Activated CD4-positive, alpha-beta T cell treated with anti-CD3 and anti-CD28 coated beads, Interleukin-2, amount 10 ng/mL, durations not matched to agents 24 days and 14 days (primary cell): ENCODE measurements at places on chromosomes 3 and 15. TPM values are rescaled to one million over a fixed set of nuclear protein-coding genes. Genes with fewer than 3 reads are reported as not detected.
A peak's percentile ranks its signal among the peaks of the same experiment; 100 is the strongest.

CPEB1 gene
- total RNA-seq: 0.12 TPM in 1 of 2 replicates, not detected in the other

ACSBG1 gene
- not detected in 2 replicates for total RNA-seq

SLC6A6 gene
- 53.9 and 63.7 TPM in 2 replicates for total RNA-seq

TMPRSS7 gene
- not detected in 2 replicates for total RNA-seq

FGD5 gene
- total RNA-seq: 0.14 TPM in 1 of 2 replicates, not detected in the other

GRCh38 chr3:185356499-185356898 lies 6.4 kb upstream of the MAP3K13 start:
- no peak overlapping the region for H3K4me3 ChIP-seq
- DNase-seq: no peak
- no peaks in the 10 kb centered on the region for H3K36me3 ChIP-seq
- H3K4me1 ChIP-seq: no peaks in the 10 kb centered on the region
- H3K27me3 ChIP-seq: peaks cover 28% of the 10 kb centered on the region

GRCh38 chr3:13164893-13165492 lies 91.8 kb upstream of the IQSEC1 start:
- H3K27ac ChIP-seq: no peak overlapping the region
- no peak overlapping the region for H3K4me3 ChIP-seq
- no peaks in the 10 kb centered on the region for H3K27me3 ChIP-seq
- no peaks in the 10 kb centered on the region for H3K4me1 ChIP-seq
- no peak for DNase-seq
- no peaks in the 10 kb centered on the region for H3K36me3 ChIP-seq

- no peaks in the 10 kb centered on the region for H3K36me3 ChIP-seq
- no peak for DNase-seq
- H3K27ac ChIP-seq: no peak overlapping the region
- H3K4me1 ChIP-seq: no peaks in the 10 kb centered on the region
Observed at GRCh38 chr3:132800958-132801357, 78.7 kb upstream of the NPHP3 start.

DNA sequence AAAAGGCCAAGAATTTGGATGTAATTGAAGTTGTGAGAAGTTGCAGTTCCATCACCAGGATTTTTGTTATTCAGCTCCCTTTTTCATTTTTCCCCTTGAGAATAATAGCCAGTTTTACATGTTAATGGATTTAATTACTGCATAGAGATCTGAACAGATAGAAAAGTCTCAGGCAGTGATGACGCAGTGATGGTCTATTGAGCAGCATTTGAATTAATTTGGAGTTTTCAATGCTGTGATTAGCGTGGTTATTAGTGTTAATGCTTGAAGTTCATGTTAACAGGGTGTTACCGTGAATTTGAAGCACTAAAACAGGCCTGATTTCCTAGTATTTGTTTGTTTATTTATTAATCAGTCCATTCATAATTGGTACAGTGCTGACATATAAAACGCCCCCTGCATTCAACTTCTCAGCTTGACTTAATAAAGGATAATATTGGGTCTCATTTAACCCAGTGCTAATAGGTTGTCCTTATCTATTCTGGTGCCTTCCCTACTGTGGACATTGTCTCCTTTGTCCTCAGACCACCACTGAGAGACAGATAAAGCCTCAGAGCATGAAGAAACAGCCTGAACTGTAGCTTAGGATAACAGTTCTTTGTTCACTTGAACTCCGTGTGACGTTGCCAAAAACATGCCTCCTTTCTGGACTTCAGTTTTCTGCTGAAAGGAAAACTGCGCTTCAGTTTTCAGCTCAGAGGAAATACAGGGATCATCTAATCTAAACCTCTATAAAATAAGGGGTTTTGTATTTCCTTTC lies 82.4 kb downstream of the RTP4 start:
- no peak for DNase-seq
- H3K36me3 ChIP-seq: no peaks in the 10 kb centered on the region
- H3K27me3 ChIP-seq: peaks cover 8% of the 10 kb centered on the region
- H3K4me1 ChIP-seq: no peaks in the 10 kb centered on the region

DNA sequence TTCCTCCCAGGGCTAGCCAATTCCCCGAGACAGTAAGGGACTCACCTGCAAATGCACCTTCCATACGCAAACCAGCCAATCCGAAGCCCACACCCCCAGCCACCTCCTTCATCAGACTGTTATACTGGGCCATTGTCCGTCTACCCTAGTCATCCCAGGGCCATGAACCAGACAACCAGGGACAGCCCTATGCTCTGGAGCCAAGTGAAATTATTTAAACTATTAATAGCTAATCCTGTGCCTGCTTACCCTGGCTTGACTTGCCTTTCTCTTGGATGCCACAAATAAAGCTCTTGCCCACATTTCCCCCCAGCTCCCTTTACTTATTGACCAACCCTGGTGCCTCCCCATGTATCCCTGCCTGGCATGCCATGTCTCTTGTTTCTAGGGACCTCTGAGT lies 4.0 kb upstream of the CHRNB4 start:
- H3K36me3 ChIP-seq: no peaks in the 10 kb centered on the region
- no peak for DNase-seq
- H3K27me3 ChIP-seq: peaks cover 12% of the 10 kb centered on the region
- no peak overlapping the region for H3K4me3 ChIP-seq
- H3K27ac ChIP-seq: no peak overlapping the region

- no peak overlapping the region for H3K4me3 ChIP-seq
- H3K36me3 ChIP-seq: peaks cover 31% of the 10 kb centered on the region
- DNase-seq: no peak
- H3K4me1 ChIP-seq: peaks cover 59% of the 10 kb centered on the region
- H3K27me3 ChIP-seq: no peaks in the 10 kb centered on the region
Observed at GRCh38 chr3:71072986-71073385, 510.5 kb downstream of the FOXP1 start.

GRCh38 chr3:31958701-31959152 lies 22.3 kb downstream of the OSBPL10 start:
- H3K27me3 ChIP-seq: no peaks in the 10 kb centered on the region
- no peak for DNase-seq
- peaks cover 2% of the 10 kb centered on the region for H3K36me3 ChIP-seq
- H3K4me1 ChIP-seq: peaks cover 9% of the 10 kb centered on the region
- H3K27ac ChIP-seq: no peak overlapping the region
- H3K4me3 ChIP-seq: no peak overlapping the region

DNA sequence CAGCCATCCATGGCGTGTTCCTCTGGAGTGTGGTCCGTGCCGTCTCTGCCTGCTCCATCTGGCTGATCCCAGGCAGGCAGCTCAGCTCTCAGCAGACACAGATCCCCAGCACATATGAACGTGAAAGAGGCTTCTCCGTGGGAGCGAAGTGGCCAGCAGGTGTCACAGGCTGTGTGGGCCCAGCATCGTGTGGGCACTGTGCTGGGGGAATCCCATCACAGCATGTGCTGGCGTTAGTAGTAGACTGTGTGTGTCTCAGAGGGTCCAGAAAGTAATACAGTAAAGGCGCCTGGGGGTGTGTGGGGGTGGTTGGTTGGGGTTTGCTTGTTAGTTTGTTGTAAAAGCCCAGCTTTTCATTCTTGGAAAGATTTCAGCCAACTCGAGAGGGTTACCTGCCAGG lies 147.6 kb downstream of the IGF1R start:
- H3K27ac ChIP-seq: no peak overlapping the region
- H3K27me3 ChIP-seq: no peaks in the 10 kb centered on the region
- peaks cover 11% of the 10 kb centered on the region for H3K4me1 ChIP-seq
- H3K36me3 ChIP-seq: no peaks in the 10 kb centered on the region
- DNase-seq: no peak

- no peak overlapping the region for H3K4me3 ChIP-seq
- no peak for DNase-seq
- H3K27ac ChIP-seq: no peak overlapping the region
- no peaks in the 10 kb centered on the region for H3K27me3 ChIP-seq
Observed at GRCh38 chr3:102577082-102577789, 142.4 kb downstream of the ZPLD1 start.

DNA sequence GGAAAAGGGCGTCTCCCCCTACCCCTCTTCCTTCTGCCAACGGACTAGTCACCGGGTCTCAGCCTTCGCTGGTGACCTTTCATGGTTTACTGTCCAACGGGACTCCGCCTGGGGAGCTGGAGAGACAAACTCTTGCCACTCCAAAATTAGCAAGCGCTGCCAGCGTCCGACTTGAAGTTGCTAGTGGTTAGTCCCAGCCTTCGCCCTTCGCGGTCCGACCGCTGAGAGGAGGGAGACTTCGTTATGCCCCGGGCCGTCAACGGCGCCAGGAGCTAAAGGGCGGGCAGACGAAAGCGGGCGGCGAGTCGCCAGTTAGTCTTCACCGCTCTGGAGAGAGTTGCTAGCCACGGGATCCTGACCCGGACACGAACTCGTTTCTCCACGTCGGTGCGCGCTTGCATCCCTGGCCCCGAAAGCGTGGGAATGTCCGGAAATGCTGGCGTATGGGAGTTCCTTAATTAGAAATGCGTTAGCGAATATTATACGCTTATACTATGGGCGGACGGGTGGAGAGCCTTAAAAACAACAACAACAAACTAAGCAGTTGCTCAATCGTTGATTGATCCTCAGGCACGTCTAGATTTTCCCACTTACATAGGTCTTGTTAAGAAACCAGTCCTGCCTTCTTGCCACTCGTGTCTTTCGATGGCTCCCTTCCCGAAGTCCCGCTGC lies 716 bp downstream of the SMC4 start:
- DNase-seq: peak; percentile 86
- peaks cover 36% of the 10 kb centered on the region for H3K36me3 ChIP-seq
- H3K4me1 ChIP-seq: peaks cover 43% of the 10 kb centered on the region
- H3K27me3 ChIP-seq: peaks cover 4% of the 10 kb centered on the region

GRCh38 chr3:44926172-44926571 lies 49.8 kb downstream of the ZDHHC3 start:
- H3K4me3 ChIP-seq: no peak overlapping the region
- H3K36me3 ChIP-seq: peaks cover 31% of the 10 kb centered on the region
- no peaks in the 10 kb centered on the region for H3K4me1 ChIP-seq

DNA sequence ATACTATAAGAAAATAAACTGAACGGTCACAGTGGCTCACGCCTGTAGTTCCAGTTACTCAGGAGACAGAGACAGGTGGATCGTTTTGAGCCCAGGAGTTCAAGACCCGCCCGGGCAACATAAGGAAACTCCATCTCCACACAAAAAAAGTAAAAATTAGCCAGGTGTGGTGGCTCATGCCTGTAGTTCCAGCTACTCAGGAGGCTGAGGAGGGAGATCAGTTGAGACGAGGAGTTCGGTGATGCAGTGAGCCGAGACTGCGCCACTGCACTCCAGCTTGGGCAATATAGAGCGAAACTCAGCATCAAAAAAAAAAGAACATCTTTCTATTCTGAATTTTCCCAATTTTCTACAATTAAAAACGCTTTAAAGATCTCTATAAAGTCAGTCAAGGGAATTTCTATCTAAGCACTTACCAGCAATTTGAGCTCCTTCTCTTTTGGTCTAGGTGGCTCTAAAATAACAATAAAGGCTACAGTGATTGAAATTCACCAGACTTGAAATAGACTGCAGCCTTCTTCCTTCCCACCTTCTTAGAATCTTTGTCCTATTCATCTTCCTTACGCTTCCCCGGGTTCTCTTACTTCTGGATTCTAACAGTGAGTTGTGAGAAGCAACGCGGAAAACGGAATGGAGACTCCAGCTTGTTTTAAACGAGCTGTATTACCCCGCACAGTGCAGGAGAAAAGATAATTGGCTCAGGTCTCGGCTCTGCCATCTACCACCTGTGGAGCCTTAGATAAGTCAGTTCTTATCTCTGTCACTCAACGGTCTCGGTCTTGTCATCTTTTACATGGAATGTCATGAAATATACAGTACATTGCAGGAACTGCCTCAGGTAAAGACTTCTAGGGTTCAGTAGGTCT lies 812 bp upstream of the SEC62 start:
- H3K27me3 ChIP-seq: peaks cover 5% of the 10 kb centered on the region
- H3K36me3 ChIP-seq: peaks cover 10% of the 10 kb centered on the region
- no peak for DNase-seq

DNA sequence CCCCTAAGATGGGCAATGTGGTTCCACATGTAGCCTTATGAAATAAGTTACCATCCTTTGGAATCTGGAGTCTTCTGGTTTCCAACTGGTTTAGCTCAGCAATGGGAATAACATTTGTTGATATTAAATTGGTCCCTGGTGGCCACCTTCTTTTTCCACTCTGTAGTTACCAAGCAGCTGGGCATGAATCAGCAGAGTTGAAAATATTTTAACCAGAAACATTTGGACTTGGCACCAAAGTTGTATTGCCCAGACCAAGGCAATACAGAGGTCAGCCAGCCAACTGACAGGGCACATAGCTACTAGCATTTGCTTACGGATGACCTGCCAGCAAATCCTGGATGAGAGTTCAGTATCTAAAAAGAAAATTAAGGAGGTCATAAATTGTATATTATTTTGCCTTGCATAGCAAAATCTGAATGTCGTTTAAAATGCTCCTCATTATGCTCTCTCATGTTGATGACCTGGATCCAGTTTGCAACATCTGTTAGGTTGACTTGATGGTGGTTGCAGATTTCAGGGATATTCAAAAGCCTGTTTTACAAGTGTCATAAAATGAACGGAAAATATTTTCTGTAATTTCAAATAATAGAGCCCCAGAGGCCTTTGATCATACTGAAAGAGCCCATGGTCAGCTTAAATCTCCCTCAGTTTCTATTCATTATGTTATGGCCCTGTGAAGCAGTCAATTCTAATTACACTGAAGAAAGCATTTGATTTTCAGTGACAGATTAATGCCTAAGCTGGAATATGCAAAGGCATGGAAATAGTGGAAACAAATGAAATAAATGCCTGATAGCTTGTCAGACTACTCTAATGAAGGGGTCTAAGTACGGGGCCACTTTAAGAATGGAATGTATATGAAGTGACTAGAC lies 54.6 kb downstream of the PPM1L start:
- DNase-seq: no peak
- no peak overlapping the region for H3K4me3 ChIP-seq
- peaks cover 7% of the 10 kb centered on the region for H3K27me3 ChIP-seq
- H3K27ac ChIP-seq: no peak overlapping the region
- H3K36me3 ChIP-seq: no peaks in the 10 kb centered on the region

DNA sequence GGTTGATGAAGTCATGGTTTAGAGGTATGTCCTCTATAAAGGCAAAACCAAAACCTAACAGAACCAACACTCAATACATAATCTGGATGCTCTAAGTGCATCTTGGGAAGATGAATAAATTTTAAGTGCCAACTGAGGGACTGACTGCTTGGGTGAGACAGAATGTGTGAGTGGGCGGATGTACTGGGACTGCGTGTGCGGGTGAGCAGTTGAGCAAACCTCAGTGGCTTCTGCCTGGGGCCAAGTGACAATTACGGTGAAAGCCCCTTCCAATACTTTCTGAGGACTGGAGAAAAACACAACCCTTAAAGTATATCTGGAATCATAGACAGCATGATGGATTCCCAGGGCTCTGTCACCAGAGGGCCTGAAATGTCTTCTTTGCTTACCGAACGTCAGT lies 80.1 kb upstream of the FEZF2 start:
- H3K36me3 ChIP-seq: no peaks in the 10 kb centered on the region
- peaks cover 1% of the 10 kb centered on the region for H3K27me3 ChIP-seq
- peaks cover 4% of the 10 kb centered on the region for H3K4me1 ChIP-seq
- H3K4me3 ChIP-seq: no peak overlapping the region

GRCh38 chr3:46935168-46935858 lies 41.2 kb downstream of the CCDC12 start:
- H3K4me3 ChIP-seq: no peak overlapping the region
- H3K27me3 ChIP-seq: no peaks in the 10 kb centered on the region
- no peak for DNase-seq
- no peak overlapping the region for H3K27ac ChIP-seq
- peaks cover 43% of the 10 kb centered on the region for H3K36me3 ChIP-seq

GRCh38 chr3:107428051-107428858 lies 51.0 kb downstream of the CCDC54 start:
- H3K27ac ChIP-seq: no peak overlapping the region
- peaks cover 45% of the 10 kb centered on the region for H3K27me3 ChIP-seq
- no peaks in the 10 kb centered on the region for H3K36me3 ChIP-seq
- H3K4me1 ChIP-seq: peaks cover 14% of the 10 kb centered on the region
- no peak overlapping the region for H3K4me3 ChIP-seq
- no peak for DNase-seq
